CD8-positive, alpha-beta memory T cell (primary cell): ENCODE measurements at places on chromosomes 5 and 9.

DNA sequence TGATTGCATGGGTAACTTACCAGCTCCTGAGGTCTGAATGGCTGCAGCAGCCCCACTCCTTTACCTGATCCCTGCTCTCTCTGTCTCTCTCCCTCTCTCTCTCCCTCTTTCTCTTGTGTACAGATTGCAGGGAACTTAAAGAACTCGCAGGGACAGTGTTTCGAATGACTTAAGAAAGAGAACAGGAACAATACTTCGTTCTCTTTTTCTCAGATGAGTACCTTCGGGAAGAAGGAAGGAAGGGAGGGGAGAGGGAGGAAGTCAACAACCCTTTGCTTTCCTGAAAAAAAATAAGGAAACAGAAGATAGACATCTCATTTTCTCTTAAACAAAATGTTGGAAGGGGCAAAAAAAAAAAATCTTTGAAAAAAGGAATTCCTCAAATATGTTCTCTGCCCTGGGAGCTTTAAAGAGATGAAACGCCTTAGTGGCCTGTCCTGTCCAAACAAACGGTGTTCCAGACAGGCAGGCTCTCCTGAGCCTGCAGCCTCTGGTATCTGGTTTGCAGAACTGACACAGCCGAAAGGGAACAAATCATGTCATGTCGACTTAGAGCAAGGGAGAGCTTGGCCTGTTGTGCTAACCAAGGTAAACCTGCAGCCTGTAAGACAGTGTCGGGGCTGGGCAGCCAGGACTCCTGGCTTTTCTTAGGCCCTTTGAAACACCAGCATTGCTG lies at the start of gene ZNF366:
Gene ZNF366, minus strand, starts transcription at position 180 of the 676 bp plus-strand sequence. CDS start 45,914 bp downstream, outside the sequence.
- DNase-seq, result no peak

DNA sequence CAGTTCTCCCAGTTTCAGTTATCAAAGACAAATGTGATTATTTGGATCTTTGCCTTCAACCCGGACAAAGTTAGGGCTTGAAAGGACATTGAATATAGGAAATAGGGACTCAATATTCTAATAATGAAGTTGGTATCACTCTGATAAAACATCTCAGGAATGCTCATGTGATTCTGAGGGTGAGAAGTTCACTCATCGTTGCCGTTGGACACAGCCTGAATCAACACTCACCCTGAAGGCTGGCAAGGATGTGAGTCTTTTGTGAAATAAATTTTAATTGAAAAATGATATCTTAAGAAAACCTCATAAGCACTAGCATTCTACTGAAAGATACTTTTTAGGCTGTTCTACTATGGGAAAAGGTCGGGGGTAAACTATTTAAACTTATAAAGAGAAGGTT lies 44.8 kb upstream of the C9orf72 start:
- no peak for DNase-seq

DNA sequence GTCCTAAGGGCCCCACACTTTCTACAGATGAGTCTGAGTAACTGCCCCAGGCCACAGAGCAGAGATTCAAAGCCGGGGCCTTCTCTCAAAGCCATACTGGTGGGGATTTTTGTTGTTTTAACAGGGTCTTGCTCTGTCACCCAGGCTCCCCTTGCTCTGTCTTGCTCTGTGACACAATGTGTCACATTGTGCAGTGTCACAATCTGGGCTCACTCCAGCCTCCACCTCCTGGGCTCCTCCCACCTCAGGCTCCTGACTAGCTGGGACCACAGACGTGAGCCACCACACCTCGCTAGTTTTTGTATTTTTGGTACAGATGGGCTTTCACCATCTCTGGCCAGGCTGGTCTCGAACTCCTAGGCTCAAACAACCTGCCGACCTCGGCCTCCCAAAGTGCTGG lies 8.6 kb downstream of the AGPAT2 start:
- DNase-seq, result no peak

DNA sequence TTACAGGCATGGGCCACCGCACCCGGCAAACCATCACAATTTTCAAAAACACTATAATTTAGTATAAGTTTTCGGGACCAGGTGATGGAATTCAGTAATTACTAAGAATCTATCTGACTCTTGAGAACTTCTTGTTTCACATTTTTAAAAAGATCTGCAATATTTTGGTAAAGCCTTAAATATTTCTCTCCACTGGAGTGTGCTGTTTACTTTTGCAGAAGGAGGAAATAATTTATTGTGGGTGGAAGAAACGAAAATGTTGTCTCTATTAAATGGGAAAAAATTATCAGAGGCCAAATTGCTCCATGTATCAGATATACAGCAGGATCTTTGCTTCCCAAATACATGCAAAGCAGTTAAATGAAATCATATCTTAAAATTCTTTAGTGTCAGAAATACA lies 566.8 kb upstream of the CYLC2 start:
- no peak for DNase-seq

- DNase-seq, result no peak
These were observed 168.5 kb downstream of the DOCK2 start for GRCh38 chr5:169805527-169805934.
